ENCODE measurements at places on chromosomes 3 and 15.

DNA sequence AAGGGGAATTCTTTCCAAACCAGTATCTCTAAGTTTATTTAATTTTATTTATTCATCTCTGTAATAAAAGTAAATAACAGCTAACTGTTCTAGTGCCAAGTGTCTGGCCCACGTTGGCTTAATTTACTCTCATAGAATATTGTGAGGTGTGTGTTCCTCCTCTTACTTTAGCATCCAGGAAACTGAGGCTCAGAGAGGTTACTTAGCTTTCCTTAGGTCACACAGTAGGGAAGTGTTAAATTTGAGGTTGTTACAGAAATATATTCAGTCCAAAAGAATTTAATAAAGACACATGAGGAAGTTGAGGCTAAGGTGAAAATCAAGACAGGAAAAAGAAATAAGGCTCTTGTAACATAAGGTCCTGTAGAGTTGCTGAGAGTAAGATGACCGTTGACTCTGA, 84.4 kb upstream of the MRPS22 start:
- no peaks in the 10 kb centered on the region for H3K36me3 ChIP-seq
- H3K27ac ChIP-seq = no peak overlapping the region
- no peaks in the 10 kb centered on the region for H3K27me3 ChIP-seq
- no peak overlapping the region for H3K4me3 ChIP-seq
- no peak for DNase-seq

DNA sequence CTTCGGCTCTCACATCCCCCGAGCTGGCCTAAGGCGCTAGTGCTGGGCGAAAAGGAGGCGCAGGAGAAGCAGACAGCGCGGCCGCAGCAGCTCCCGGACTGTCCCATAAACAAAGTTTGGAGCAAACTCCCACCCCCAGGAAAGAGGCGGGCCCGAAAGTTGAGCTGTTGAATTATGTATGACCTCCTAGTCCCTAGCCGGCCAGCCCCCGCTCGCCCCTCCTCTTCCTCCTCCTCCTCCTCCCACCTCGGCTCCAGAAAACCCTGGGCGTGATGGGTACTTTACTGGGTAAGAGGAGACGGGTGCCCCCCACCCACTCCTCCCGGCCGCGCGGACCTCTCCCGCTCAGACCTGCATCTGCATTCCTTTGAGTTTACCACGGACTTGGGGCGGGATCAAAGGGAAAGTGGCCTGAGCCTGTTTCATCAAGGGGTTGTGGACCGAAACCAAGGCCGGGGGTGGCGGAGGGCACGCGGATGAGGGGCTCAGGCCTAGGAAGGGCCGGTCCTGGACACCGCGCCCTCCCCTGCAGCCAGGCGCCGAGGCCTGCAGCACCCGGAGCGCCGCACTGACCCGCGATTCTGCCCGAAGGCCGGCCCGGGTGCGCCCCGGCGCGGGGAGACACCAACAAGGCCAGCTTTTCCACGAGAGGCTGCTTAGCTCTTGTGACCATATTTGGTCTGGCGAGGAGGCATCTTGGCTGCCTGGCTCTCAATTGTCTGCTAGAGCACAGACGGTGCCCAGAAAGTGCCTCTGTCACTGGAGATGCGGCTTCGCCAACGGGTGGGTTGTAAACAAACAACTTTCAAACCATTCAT, at the start of gene WWTR1:
Gene WWTR1, minus strand, starts transcription at position 100 of the 818 bp plus-strand sequence. CDS start 719 bp downstream, outside the sequence.
- no peaks in the 10 kb centered on the region for H3K36me3 ChIP-seq
- peak within 1 kb of the TSS; percentile 96 for H3K27ac ChIP-seq
- H3K4me1 ChIP-seq = peaks cover 7% of the 10 kb centered on the region
- peak within 1 kb of the TSS; percentile 82 for H3K4me3 ChIP-seq
- H3K27me3 ChIP-seq = no peaks in the 10 kb centered on the region

- no peaks in the 10 kb centered on the region for H3K4me1 ChIP-seq
- H3K27me3 ChIP-seq = no peaks in the 10 kb centered on the region
- DNase-seq = peak; percentile 89
- H3K36me3 ChIP-seq = no peaks in the 10 kb centered on the region
- H3K4me3 ChIP-seq = no peak overlapping the region
- H3K27ac ChIP-seq = no peak overlapping the region
Observed at GRCh38 chr15:79853492-79854328, 43.1 kb downstream of the MTHFS start.

GRCh38 chr15:36960947-36961227, 139.5 kb downstream of the MEIS2 start:
- no peaks in the 10 kb centered on the region for H3K27me3 ChIP-seq
- no peaks in the 10 kb centered on the region for H3K36me3 ChIP-seq
- no peak for DNase-seq
- H3K4me3 ChIP-seq = no peak overlapping the region

DNA sequence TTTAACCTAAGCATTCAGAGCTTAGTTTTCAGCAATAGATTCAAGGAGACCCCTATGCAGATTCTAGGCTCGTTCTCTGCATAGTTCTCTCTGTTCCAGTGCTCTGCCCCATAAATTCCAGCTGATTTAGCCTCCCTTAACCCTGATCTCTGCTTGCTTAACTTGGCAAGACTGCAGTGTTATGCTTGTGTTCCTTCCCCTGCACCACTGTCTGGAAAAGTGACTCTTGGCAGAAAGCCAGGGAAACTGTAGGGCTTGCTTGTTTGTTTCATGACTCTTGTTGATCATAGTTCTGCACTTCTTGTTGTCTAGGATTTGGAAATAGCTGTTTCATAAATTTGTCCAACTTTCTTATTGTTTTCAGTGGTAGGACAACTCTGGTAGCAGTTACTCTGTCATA, 40.1 kb downstream of the ANAPC13 start:
- DNase-seq = no peak
- peaks cover 1% of the 10 kb centered on the region for H3K4me1 ChIP-seq
- no peak overlapping the region for H3K4me3 ChIP-seq
- H3K27ac ChIP-seq = no peak overlapping the region
- H3K27me3 ChIP-seq = no peaks in the 10 kb centered on the region
- no peaks in the 10 kb centered on the region for H3K36me3 ChIP-seq

DNA sequence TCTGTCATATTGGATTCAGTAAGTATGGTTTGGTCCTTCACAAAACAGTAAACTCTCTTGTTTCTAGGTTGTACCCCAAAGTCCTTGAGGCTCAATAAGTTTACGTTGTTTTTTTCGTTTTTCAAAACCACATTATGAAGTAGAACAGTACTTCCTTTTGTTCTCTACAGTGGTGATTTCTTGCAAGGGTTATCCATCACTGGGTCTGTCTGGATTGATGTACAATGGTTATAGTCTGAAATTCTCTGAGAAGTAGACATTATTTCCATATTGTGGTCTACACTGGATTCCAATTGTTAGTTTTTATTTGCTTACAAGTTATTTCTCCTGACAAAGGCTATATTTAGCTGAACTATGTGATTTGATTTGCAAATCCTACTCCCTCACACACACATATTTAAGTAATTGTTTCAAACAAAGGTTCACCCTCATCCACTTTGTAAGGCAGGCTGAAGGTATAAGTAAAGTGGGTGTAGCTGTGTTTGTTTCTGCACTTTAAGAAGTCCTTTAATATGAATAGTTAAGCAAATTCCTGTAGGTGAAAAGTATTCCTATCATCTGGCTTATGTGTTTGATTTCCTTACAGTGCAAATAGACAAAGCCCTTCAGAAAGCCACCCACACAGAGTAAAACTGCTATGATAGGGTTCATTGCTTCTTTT, 64.2 kb upstream of the MME start:
- peaks cover 3% of the 10 kb centered on the region for H3K4me1 ChIP-seq
- no peak overlapping the region for H3K27ac ChIP-seq
- no peaks in the 10 kb centered on the region for H3K36me3 ChIP-seq
- DNase-seq = no peak
- H3K27me3 ChIP-seq = no peaks in the 10 kb centered on the region

DNA sequence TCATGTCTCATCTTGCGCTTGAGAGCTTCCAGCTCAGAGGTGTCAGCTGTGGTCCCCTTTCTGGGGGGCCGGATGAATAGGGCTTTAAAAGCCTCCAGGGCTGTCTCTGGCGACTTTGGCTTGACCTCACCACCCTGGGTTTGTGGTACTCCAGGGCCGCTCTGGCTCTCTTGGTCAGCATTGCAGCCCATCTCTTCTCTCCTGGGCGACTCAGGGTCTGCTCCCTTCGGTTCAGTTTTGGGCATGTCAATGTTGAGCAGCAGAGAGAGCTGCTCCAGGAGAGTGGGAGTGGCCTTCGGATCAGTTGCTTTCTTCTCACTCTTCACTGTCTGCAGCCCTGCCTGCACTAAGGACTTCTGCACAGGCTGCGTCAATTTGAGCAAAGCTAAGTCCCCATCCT, 127.9 kb downstream of the FMN1 start:
- DNase-seq = no peak
- no peaks in the 10 kb centered on the region for H3K36me3 ChIP-seq
- H3K4me1 ChIP-seq = peaks cover 12% of the 10 kb centered on the region
- H3K4me3 ChIP-seq = no peak overlapping the region

GRCh38 chr15:49301562-49301961, 121.5 kb upstream of the FGF7 start:
- DNase-seq = no peak
- H3K27ac ChIP-seq = no peak overlapping the region
- H3K36me3 ChIP-seq = no peaks in the 10 kb centered on the region
- no peaks in the 10 kb centered on the region for H3K27me3 ChIP-seq

- H3K36me3 ChIP-seq = no peaks in the 10 kb centered on the region
- H3K4me1 ChIP-seq = no peaks in the 10 kb centered on the region
- no peak overlapping the region for H3K4me3 ChIP-seq
- no peaks in the 10 kb centered on the region for H3K27me3 ChIP-seq
- no peak for DNase-seq
Observed at GRCh38 chr3:44522494-44522933, 32.5 kb upstream of the ZKSCAN7 start.

DNA sequence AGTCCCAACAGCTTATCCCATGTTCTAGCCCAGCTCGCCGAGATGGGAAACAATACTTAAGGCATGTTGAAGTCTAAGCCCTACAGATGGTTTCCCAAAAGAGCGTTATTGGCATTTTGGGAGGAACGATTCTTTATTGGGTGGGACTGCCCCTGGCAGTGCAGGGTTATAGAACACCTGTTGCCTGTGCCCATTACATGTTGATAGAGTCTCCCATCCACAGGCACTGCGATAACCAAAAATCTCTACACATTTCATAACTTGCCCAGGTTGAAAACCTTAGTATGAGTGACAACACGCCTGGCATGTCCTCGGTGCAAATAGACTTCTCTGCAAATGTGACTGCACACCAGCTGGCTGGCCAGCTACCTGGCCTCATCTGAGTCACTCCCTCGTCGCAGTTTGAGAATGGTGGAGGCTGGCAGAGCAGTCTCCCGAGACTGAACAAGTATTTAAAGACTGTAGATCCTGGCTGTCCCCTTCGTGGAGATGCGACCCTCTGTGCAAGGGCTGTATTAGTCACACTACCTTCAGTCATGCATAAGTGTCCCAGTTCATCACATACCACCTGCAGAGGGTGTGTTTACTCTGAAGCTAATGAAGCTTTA, 18.7 kb downstream of the ZNF80 start:
- no peak overlapping the region for H3K4me3 ChIP-seq
- H3K4me1 ChIP-seq = peaks cover 6% of the 10 kb centered on the region
- no peak for DNase-seq

DNA sequence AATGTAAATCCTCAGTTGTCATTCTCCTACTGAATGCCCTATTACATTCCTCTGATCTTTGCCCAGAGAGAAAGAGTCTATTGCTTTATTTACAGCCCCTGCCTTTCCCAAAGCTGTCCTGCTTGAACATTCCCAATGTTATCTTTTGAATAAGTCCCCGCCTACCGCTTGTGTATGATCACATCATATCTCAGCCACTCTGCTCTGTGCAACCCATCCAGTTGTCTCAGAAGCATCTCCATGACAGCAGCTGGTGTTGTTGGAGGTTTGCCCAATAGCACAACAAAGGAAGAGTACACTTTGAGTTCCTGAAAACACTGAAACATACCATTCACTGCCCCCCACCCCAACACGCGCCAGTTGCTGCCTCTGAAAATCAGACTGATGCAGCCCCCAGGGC, 22.0 kb upstream of the FAM3D start:
- no peaks in the 10 kb centered on the region for H3K36me3 ChIP-seq
- no peak overlapping the region for H3K27ac ChIP-seq
- no peaks in the 10 kb centered on the region for H3K4me1 ChIP-seq
- no peak overlapping the region for H3K4me3 ChIP-seq
- H3K27me3 ChIP-seq = no peaks in the 10 kb centered on the region

DNA sequence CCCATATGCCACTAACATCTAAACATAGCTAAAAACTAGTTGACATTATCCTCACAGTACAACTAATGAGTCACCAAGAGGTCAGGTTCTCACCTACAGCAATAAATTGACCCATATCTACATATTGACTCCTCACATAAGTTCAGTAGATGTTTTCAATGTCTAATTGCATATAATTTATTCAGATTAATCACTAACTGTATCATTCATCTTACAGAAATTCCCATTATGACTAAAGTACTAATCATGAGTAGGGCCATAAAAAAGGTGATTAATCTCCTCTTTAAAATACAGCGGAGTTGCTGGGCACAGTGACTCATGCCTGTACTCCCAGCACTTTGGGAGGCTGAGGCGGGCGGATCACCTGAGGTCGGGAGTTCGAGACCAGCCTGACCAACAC, 82.4 kb upstream of the ST3GAL6 start:
- H3K4me3 ChIP-seq = no peak overlapping the region
- no peak for DNase-seq
- no peak overlapping the region for H3K27ac ChIP-seq
- H3K27me3 ChIP-seq = no peaks in the 10 kb centered on the region
- H3K4me1 ChIP-seq = no peaks in the 10 kb centered on the region
- H3K36me3 ChIP-seq = no peaks in the 10 kb centered on the region

DNA sequence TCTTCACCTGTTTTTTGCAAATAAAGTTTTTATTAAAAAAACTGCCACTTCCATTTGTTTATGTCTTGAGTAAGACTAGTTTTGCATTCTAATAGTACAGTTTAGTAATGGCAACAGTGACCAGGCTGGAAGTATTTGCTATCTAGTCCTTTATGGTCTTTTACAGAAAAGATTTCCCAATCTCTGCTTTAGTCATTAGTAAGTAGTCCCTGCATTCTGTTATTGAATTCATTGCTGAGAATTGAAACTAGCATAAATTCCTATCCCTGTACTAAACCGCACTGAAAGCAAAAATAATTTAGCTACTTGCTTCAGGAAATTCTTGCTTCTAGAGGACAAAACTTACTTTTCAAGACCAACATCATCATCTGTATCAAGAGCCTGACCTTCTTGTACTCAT, 46.2 kb downstream of the CNTN6 start:
- no peak overlapping the region for H3K4me3 ChIP-seq
- no peaks in the 10 kb centered on the region for H3K4me1 ChIP-seq
- no peak overlapping the region for H3K27ac ChIP-seq
- H3K27me3 ChIP-seq = no peaks in the 10 kb centered on the region
- H3K36me3 ChIP-seq = no peaks in the 10 kb centered on the region

DNA sequence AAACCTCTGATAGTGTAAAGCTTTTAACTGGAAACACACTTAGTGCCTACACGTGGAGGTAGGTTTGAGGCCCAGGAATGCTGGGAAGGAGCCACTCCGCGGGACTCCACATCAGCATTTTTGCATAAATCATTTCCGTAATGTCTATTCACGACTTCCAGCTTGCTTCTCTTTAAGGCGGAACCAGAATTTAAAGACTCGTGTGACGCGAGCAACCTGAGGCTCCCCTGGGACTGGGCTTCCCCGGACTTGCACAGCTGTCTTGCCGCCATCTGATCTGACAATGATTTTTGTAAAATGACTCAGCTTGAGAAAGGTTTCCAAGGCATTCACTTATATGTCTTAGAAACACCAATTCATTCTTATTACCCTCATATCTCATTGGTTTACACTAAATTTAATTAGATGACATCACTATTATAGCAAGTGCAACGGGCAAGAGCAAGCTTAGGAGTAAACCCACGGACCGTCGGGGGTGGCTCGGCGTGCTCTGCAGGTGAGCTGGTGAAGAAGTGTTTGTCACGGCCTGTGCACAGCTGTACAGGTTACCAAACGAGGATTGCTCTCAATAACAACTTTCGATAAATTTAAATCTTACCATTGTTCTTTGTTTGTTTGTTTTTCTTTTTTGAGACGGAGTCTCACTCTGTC, 95.2 kb downstream of the CHSY1 start:
- H3K4me1 ChIP-seq = no peaks in the 10 kb centered on the region
- no peak overlapping the region for H3K27ac ChIP-seq
- no peak for DNase-seq
- no peaks in the 10 kb centered on the region for H3K27me3 ChIP-seq
- no peak overlapping the region for H3K4me3 ChIP-seq
